ENCODE measurements at places on chromosomes 5 and 9. TPM values are rescaled to one million over a fixed set of nuclear protein-coding genes. Genes with fewer than 3 reads are reported as not detected.
A peak's percentile ranks its signal among the peaks of the same experiment; 100 is the strongest.

SOX30 gene
- total RNA-seq = not detected

TRPM3 gene
- total RNA-seq = under 0.01 TPM

FREM1 gene
- 0.32 TPM for total RNA-seq

CDKN2A gene
- 32.5 TPM for total RNA-seq

ANKRD18A gene
- total RNA-seq = under 0.01 TPM

GPX3 gene
- total RNA-seq = 3.9 TPM

CDK5RAP2 gene
- total RNA-seq = 21.2 TPM

SLC25A2 gene
- total RNA-seq = 0.64 TPM

- DNase-seq = no peak
Measured at GRCh38 chr5:65970481-65971367, 44.3 kb downstream of the ERBIN start.

- DNase-seq = no peak
Measured at GRCh38 chr9:134230092-134230941, 66.0 kb upstream of the RNU6ATAC start.

DNA sequence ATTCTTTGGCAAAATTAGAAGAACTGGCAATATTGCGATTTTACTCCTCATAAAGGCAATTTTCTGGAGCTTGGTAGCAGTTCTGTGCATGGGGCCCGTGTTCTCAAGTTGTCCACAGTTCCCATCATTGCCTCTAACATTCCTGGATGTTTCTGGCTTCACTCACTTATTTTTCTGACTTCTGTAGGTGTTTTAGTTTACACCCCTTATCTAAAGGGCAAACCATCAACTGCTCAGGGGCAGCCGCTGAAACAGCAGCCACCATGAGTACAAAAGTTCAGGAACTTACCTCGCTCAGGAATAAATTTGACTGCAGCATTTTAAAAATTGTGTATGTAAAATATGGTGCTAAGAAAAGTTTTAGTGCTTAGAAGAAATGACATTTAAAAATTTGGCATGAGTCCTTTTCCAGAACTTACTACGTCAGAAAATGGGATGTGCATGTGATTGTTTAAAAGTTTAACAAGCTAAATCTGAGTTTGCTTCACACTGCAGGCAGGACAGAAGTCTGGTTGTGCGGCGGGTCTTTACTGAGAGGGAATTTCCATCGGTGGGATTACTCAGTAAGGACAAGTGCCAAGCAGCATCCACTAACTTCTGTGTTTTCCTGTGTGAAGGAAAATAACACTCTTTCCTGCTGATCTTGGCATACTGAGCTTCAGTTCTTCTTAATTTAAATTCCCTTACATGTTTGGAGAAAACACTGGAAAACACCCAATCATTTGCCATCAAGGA lies 261.7 kb downstream of the MAT2B start:
- DNase-seq = no peak

DNA sequence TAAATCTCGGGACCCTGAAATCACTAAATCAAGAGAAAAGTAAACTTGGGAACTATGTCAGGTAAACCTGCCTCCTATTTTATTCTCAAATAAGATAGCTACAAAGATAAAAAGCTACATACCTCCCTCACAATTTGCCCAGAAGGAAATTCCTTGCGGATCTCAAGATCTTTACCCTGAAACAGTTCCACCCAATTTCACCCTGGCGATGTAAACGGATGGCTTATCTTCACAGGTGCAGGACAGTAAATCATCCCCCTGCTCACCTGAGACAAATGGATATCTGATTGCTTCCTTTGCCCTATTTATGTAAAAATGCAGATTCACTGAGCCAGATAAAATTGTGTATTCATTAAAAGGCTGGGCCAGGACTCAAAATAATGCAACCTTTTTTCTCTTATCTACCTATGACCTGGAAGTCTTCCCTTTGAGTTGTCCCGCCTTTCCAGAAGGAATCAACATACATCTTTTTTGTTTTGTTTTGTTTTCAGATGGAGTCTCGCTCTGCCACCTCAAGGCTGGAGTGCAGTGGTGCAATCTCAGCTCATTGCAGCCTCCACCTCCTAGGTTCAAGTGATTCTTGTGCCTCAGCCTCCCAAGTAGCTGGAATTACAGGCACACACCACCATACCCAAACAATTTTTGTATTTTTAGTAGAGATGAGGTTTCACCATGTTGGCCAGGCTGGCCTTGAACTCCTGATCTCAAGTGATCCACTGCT lies 13.8 kb downstream of the TMEM267 start:
- DNase-seq = no peak

- peak; percentile 9 for DNase-seq
Measured at GRCh38 chr5:73005886-73006285, 50.0 kb downstream of the FCHO2 start.

DNA sequence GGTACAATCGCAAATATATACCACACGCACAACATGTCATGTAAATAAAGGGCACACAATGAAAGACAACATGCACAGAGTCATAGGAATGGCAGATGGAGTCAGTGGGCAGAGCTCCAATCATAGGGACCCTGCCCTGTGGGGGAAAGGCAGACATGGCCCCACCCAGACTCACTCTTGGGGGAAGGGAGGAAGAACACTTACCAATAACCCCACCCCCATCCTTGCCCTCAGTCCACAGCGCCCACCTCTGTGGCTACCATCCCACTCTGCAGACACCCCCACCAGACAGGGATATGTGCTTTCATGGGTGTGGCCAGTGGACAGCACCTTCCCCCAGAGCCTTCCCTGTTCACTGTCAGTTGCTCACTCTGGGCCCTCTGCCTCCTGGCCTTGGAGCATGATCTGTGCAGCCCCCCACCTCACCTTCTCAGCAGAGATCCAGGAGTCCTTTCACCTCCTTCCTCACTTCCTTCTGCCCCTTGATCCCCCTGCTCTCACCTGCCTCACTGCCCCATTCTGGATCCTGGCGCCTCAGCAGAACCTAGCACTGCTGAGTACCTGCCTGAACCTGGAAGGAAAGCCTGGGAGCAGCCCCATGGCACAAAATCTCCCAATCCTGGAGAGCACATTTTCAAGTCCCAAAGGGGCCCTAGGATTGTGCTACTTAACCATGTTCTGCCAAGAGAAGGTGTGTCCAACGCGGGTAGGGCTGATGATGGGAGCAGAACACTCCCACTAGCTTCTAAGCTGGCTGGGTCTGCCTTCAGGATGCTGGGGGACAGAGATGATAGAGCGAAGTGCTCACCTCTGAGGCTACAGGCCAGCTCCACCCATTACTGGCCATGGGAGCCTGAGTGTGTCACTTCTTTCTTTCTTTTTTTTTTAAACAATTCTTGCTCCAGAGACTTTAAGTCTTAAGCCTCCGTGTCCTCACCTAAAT lies 1.5 kb upstream of the PHF19 start:
- DNase-seq = no peak

GRCh38 chr5:121834021-121834420 lies 17.7 kb upstream of the FTMT start:
- DNase-seq = no peak

- DNase-seq = peak; percentile 93
Measured at GRCh38 chr5:119417891-119418605, 34.2 kb upstream of the HSD17B4 start.

- DNase-seq = no peak
Measured at GRCh38 chr5:126645132-126645531, 44.4 kb downstream of the PHAX start.

GRCh38 chr9:71767776-71768321 lies 464 bp downstream of the CEMIP2 start:
- DNase-seq = peak; percentile 33

GRCh38 chr9:89863141-89863540 lies 258.3 kb downstream of the GADD45G start:
- no peak for DNase-seq

- peak; percentile 78 for DNase-seq
Measured at GRCh38 chr9:128056887-128057723, 10.0 kb downstream of the NAIF1 start.

DNA sequence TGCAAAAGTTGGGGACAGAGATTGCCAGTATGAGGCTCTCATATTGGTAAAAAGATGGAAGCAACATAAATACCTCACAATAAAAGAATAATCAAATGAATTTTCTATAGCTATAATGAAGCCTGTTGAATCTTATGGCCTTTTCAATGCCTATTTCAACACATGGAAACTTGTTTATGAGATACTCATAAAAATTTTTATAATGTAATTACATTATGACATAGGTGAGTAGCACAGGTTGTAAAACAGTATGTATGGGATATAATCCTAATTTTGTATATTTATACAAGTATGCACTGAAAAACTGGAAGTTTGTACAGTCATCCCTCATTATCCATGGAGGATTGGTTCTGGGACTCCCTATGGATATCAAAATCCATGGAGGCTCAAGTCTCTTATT lies 21.2 kb upstream of the SEMA5A start:
- no peak for DNase-seq
